ENCODE measurements at places on chromosomes 1 and 21.
A peak's percentile ranks its signal among the peaks of the same experiment; 100 is the strongest.

DNA sequence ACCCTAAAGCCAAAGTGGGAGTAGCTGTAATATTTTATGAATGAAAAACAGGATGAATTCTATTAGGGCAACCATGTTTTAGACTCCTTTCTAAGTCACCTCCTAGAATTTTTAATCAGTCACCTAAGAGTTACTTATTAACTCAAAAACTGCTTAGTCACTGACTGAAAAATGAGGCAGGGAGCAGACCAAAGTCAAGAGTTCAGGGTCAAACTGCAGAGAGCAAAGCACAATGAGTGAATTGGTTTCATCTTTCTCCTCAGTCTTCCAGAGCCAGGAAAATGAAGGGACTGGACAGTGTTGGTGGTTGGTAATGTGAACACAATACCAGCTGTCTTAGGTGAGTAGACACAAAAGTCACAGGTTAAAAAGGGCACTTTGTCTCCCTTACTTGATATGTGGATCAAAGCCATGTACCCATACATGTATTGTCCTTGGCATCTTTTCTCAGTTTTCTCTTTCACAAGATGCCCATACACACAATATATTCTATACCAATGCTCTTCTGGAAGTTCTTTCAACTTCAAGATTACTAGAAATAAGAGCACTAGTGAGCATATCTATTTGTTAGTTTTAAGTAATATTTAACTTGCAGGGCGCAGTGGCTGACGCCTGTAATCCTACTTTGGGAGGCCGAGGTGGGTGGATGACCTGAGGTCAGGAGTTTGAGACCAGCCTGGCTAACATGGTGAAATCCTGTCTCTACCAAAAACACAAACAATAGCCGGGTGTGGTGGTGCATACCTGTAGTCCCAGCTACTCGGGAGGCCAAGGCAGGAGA, 42.2 kb downstream of the ATP1B1 start:
- no peak for DNase-seq

- DNase-seq: no peak
These were observed 312.7 kb upstream of the USP24 start for GRCh38 chr1:55527831-55528230.

- DNase-seq: no peak
These were observed 1.3 kb downstream of the CMPK1 start for GRCh38 chr1:47334765-47335435.

DNA sequence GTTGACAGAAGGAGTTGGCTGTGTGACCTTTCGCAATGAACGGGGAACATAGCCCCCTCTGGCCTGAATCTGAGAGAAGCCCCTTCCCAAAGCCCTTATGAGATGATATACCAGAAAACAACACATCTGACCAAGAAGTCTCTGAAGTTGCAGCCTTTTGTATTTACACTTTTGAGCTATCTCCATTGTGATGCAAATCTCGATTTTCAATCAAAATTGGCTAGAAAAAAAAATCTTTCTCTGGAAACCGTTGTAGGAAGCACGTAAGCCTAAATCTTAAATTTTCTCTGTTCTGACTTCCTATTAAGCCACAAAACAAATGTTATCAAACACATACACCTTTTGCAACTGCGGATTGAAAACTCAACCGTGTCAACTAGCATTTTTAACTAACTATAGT, 71.4 kb upstream of the OLIG2 start:
- no peak for DNase-seq

DNA sequence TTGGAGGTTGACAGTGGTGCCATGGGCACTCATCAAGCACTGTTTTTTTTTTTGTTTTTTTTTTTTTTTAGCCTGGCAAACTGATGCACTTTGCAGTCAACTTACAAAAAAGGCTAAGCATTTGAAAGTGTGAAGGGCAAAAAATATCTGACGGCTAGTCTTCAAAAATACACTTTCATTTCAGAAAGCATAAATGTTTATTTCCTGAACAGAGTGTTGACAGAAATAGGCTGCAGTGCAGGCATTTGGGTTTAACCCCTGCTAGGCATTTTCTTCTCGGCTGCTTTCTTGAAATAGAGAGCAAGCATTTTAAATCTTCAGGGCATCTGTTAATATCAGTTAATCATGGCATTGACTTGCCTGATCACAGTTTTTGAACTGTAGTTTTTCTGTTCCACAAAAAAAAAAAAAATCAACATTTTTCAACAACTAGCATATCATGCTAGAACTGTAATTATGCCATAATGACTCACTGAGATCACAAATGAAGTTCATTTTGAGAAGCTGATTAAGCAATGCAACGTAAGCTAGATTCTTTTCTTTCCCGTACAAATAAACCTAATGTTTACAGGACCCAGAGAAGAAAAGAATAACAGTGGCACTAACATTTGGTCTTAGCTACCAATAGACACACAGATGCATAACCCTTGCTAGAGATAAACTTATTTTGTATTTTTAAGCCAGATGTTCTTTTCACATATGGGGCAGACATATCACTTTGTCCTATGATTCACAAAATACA, 100.4 kb upstream of the USH2A start:
- no peak for DNase-seq

DNA sequence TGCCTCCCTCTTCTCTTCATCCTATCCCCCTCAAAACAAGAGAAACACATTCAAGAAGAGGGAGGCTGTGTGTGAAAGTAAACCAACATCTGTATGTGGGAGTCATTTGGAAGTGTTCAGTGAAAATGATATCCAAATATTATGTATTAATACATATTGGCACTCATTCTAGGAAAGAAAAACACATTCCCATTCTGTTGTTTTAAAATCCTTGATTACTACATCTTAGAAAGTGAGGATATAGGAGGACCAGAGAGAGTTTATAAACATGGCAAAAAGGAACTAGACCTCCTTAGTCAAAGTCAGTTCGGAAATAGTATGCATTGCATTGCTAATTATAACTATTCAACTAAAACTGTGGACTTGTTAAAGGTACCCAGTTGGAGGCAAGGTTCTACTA, 786.6 kb downstream of the ADGRL2 start:
- no peak for DNase-seq

DNA sequence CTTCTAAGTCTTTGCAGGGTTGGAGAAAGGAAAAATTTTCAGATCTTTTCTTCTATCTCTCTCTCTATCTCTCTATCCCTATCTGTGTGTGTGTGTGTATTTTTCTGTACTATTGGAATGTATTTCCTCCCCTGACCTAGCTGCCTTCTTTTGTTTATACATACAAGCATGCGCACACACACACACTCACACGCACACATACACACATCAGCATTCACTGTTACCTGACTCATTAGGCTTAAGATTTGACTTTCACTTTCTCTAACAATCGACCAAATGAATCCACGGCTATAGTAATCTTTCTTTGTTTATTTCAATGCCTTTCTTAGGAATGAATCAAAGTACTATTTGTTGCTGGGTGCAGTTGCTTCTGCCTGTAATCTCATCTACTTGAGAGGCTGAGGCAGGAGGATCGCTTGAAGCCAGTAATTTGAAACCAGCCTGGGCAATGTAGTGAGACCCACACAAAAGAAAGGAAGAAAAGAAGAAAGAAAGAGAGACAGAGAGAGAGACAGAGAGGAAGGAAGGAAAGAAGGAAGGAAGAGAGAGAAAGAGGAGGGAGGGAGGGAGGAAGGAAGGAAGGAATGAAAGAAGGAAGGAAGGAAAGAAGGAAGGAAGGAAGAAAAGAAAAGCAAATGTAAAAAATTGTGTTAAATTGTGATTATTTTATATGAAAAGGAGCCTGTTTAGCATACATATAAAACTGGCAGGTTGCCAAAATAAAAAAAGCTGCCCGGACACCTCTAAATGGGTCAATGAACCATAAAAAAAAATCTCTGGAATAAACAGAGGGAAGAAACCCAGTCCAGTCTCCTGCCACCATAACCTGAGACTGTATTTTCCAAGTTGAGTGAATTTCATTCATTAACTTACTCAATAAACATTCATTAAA, 206.8 kb downstream of the ZNF326 start:
- DNase-seq: no peak

- no peak for DNase-seq
These were observed 9.3 kb downstream of the DTL start for GRCh38 chr1:212044851-212045250.

DNA sequence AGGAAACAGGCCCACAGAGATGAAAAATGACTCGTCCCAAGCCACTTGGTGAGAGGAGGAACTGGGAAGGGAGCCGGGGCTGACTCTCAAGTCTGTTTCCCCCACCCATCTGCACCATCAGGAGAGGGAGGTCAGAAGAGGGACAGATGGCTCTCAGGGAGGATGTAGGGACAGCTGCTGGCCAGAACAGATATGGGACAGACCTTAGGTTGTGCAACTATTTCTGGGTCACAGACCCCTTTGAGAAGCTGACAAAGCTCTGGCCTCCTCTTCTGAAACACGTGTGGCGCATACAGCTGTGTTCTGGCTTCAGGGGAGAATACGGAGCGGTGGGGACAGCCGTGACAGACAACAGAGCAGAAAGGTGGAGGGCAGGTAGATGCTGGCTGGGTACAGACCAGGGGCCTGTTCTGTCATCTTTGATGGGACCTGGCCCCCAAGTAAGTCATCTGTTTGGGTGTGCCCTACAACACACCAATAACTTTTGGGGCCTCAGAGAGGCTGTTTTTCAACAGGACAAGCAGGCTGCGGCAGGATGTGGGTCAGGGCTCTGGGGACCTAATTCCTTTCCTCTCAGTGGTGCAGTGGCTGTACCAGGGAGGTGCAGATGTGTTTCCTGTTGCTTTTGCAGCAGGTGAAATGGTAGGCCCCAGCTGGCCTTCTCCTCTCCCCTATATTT, 7.3 kb downstream of the SH3BGRL3 start:
- DNase-seq: no peak

- DNase-seq: peak; percentile 84
These were observed 114.4 kb downstream of the CAMTA1 start for GRCh38 chr1:6899621-6900020.

DNA sequence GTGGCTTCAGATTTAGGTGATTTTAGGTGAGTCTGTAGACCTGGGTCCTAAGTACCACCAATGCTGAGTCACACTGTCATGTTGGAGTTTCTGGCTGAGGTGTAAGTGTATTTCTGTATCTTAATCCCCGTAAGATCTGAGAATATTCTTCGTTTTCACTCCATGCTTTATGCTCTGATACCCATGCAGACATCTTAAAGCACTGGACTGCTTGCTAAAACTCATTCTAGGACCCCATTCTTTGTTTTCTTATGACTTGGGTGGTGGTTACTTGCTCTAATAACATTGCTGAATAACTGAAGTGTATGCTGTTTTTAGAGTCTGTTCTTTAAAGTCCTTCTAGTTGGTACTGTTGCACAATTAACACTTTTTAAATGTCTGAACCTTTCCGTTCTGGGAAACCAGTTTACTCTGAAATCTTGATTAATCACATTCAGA, 36.6 kb downstream of the CDC42 start:
- no peak for DNase-seq

DNA sequence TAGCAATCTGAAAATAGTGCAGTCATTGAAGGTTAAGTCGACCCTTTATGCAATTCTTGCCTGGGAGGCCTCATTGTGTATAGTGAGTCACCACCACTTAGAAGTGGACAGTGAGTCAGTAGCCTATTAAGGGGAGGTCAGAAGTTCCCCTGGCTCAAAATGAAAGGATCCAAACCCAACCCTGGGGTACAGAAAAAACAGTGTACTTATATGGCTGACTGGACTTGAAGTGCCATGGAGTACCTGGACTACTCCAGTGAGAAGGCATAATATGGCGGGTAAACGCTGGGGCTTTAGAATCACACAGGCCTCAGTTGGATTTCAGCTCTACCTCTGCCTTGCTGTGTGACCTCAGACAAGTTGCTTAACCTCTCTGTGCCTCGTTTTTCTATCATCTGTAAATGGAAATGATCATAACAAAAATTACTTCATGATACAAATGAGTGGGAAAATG, 2.2 kb upstream of the BCL9 start:
- DNase-seq: no peak

DNA sequence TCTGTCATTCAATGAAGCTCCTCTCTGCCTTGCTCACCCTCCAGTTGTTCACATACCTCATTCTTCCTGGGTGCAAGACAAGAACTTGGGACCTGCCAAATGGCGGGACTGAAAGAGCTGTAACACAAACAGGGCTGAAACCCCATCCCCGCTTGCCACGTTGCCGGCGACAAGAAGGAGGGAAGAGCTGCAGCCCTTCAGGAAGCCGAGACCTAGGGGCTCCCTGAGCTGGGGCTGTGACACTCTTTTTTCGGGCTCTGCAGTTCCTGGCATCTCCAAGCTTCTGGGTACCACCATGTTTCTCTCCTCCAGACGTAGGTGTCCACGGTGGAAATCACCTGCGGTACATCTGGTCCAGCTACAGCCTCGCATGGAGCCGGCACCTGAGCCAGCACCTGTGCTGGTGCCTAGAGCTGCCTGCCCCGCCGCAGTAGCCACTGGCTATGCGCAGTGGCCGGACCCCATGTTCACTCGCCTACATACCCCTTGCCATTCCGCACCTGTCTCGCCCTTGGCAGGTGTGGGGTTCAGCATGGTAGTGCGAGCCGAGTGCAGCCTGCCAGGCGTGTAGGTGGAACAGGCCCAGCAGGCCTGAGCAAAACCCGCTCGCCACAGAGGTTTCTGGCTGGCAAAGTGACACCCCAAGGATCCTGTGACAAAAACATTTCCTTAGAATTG, 367.0 kb upstream of the NEGR1 start:
- DNase-seq: no peak

DNA sequence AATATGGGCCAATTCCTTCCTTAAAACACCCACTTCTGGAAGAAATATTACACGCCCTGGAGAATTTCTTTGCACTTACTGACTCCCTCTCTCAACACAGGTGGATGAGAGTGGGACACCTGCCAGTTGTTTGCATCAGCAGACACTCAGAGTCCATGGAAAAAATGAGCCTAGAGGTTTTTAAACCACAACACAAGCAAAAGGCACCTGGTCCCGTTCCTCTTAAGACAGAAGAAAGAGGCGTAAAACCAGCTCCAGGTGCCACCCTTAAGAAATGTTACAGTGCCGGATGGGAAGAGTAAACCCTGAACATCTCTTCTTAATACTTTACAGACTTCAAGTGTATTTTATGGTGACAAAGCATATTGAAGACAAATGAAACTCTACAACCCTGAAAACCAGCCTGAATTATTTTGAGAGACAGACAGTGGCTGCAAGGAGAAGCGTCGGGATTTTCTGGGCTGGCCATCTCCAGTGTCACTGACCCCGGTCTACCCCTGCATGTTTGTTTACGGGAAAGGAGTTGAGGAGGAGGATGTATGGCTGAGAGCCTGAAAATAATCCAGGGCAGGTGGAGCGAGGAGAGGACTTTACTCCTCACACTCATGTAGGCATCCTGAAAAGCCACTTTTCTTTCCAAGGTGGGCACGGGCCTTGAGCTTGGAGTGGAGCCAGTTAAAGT, 7.8 kb upstream of the RIPK4 start:
- DNase-seq: peak; percentile 93

- no peak for DNase-seq
These were observed 23.1 kb upstream of the FMOD start for GRCh38 chr1:203373991-203374390.

DNA sequence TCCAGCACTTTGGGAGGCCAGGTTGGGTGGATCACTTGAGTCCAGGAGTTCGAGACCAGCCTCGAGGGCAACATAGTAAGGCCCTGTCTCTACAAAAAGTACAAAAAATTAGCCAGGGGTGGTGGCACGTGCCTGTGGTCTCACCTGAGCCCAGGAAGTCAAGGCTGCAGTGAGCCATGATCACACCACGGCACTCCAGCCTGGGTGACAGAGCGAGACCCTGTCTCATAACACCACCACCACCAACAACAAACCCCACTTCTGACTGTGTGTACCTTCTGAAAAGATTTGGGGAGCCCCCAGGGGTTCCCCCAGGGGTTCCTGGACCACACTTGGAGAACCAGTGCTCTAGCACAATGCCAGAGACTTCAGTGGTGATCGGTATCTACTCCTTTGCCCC, 29.9 kb downstream of the NUAK2 start:
- DNase-seq: no peak

GRCh38 chr1:62391369-62391971, 45.4 kb upstream of the USP1 start:
- DNase-seq: no peak
